T-cell (primary cell): ENCODE measurements at places on chromosomes 5 and 9.

DNA sequence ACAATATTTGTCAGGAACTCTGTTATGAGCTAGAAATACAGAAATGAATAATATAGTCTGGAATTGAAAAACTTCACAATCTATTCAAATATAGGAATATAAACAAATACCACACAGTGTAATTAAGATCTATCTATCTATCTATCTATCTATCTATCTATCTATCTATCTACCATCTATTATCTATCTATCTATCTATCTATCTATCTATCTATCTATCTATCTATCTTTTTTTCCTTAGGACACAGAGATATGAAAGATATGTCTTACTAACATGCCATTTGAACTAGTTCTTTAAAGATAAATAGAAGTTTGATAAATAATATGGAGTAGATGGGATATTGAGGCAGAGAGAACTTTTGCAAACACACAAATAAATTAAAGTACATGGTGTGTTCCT, 357.8 kb downstream of the PARP8 start:
- no peak for DNase-seq

DNA sequence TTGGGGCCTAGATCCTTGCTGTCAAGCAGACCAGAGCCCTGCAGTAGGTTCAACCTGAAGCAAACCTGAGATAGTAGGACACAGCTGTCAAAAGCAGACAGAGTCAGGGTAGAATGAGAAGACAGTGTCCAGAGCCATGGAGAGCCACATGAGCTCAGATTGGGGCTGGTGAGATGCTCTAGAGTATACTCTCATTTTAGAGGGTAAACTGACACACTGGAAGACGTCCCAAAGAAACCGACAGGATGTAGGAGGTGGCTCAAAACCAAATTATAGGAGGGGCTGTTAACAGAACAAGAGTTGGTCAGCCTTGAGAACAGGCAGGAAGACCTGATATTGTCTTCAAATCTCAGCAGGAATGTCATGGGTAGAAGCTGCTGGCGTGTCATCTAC, 11.5 kb downstream of the CCDC69 start:
- no peak for DNase-seq

DNA sequence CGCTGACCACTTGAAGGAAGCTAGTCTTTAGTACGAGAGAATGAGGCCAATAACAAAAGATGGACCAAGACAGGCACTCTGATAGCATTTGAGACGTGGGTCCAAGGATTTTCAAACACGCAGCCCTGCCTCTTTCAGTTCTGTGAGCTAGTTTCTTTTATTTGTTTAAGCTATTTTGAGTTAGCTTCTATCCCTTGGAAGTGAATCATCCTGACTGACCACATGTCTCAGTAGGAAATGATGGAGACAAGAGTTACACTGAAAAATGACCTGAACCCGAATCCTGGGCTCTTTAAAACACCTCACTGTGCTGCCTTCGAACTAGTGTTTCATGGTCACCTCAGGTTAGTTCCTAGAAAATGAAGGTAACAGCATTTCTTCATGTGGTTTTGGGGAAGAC, 9.9 kb downstream of the TEK start:
- DNase-seq, result no peak

- no peak for DNase-seq
Observed at GRCh38 chr9:8232726-8233125, 433.1 kb upstream of the DMAC1 start.

- DNase-seq, result no peak
Observed at GRCh38 chr5:57842364-57843058, 359.9 kb upstream of the ACTBL2 start.

DNA sequence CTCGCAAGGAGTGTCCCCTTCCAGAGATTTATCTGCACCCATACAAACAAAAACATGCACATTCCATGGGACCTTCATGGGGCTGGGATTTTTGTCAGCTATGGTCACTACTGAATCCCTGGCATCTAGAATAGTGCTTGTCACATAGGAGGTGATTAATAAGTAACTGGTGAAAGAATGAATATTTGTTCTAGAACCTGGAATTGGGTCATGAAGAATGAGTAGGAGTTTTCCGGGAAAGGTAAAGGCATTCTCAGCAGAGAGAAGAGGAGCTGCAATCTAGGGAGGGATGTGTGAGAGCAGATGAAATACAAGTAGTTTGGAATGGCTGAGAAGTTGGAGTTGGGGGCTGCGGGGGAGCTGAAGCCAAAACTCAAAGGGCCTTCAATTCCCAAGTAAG, 2.8 kb upstream of the LMAN2 start:
- no peak for DNase-seq

DNA sequence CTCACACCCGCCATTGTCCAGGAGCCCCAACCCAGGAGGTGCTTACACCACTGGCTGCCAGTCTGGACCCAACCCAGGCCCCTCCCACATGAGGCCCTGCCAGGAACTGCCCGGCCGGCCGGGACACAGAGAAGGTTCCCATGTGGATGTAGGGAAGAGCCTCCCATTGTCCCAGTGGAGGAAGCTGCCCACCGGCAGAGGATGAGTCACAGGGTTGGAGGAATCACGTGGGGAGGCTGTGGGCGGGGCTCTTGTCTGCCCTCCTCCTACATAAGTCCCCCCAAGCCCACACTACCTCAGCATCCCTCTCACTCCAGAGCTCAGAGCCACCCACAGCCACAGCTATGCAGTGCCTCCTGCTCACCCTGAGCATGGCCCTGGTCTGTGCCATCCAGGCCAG, 26.1 kb downstream of the PAEP start:
- DNase-seq, result no peak
